ENCODE measurements at places on chromosomes 1 and 21.

DNA sequence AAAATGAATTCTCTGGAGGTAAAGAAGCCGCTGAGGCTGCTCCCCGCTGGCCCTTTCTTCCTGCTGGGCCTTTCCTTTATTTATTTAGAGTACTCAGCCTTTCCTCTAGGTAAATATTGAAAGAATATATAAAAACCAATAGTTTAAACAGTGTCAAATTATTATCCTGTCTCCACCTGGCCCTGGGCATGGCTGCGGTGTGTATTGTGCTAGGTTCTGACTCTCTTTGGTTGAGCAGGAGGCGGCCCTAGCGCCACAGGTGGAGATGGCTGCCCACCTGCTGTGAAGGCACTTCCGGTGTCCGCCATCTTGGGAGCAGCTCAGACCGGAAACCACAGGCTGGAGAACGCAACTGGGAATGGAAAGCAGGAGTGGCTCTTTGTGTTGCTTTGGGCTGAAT is 29.0 kb upstream of the CLDN14 start:
- no peak for DNase-seq

DNA sequence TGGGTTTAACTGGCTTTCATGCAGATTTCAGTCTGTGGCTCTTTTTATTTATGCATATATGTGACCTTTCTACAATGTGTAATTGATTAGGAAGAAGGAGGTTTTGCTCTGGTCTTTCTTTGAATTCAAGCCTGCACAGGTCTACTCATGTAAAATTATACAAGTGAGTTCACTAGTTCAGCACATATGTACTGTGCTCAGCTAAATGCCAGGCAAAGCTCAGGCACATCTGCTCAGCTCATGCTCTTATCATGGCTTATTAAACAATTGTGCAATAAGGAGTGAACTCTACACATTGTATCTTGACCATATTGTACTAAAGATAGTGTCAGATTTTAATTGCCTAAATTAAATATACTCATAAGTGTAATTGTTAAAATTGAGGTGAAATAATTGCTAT is 378.4 kb downstream of the ADGRL2 start:
- DNase-seq, result no peak

DNA sequence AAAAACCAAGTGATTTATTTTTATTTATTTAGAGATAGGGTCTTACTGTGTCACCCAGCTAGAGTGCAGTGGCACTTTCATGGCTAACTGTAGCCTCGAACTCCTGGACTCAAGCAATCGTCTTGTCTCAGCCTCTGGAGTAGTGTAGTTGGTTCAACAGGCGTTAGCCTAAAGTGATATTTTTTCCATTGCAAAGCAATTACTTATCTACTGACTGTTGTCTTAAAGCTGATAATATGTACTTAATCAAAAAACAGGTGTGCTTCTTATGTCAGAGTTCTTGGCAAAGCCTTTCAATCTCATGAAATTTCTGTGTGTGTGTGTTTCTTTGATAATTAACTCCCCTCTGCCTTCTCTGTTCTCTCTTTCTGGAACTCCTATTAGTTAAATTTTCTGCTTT is 62.4 kb upstream of the DUSP10 start:
- no peak for DNase-seq

DNA sequence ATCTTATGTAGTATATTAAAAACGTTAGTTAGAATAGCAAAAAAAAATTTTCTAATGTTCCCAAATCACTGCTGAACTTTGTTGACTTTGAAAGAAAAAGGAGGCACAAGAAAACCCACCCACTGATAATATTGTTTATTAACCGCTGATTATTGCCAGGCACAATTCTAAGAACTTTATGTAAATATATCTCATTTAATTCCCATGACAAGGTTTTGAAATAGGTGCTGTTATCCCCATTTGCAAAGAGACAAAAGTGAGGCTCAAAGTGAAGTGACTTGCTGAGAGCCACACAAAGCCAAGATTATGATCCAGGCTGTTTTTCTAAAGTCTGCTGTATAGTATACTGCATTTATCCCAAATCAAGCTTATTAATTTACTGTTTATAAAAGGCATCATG is 56.4 kb downstream of the SASS6 start:
- no peak for DNase-seq

DNA sequence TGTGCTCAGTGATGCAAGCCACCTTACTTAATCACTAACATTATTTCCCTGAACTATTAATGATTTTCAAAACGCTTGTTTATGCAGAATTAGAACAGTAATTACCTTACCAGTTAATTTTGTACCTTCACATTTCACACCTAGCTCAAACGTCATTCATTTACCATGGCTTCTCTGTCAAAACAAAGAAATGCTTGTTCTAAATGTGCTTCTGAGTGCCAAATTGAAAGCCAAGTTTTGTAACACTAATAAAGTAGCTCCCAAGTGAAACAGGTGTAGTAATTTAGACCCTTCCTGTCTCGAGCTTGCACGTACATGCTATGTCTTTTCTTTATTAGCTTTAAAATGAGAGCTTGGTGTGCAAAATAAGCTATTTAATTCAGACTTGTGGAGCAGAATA is 533.7 kb upstream of the PKN2 start:
- DNase-seq, result no peak

- peak; percentile 86 for DNase-seq
Measured at GRCh38 chr1:205255941-205256780, 28.4 kb downstream of the TMCC2 start.

DNA sequence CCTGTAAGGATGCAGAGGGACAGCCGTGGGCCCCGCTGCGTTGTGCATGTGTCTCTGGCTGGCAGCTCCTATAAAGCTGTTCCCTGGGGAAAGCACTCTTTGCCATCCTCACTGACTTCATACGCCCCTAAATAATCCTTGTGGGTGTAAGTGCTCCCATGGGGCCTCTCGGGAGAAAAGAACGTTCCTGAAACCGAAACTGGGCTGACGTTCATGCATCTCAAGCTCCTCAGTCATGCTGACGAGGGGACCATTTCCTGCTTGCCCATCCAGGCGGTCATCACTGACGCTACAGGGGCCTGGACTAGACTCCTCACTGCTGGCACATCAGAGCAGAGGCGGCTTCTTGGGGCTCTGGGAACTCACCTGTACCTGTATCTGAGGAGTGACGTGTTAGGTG is 73.1 kb upstream of the USP24 start:
- DNase-seq, result no peak

DNA sequence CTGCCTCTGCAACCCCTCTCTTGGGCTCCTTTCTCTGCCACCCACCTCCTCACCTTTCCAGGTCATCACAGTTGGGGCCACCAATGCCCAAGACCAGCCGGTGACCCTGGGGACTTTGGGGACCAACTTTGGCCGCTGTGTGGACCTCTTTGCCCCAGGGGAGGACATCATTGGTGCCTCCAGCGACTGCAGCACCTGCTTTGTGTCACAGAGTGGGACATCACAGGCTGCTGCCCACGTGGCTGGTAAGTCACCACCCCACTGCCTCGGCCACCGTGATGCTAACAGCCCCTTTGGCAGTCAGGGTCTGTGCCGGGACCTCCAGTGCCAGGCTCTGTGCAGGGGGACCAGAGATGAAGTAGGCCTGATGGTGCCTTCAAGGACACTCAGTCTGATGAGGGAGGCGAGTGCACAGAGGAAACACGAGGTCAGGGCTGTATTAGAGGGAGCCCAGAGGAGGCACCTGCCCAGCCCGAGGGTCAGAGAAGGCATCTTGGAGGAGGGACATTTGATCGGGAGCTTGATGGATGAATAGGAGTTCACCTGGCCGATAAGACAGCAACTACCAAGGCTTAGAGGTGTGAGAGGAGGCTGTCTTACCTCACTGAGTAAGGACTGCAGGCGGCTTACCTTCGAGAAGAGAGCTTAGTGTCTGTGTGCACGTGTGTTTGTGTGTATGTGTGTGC is 18.1 kb downstream of the PCSK9 start:
- no peak for DNase-seq

DNA sequence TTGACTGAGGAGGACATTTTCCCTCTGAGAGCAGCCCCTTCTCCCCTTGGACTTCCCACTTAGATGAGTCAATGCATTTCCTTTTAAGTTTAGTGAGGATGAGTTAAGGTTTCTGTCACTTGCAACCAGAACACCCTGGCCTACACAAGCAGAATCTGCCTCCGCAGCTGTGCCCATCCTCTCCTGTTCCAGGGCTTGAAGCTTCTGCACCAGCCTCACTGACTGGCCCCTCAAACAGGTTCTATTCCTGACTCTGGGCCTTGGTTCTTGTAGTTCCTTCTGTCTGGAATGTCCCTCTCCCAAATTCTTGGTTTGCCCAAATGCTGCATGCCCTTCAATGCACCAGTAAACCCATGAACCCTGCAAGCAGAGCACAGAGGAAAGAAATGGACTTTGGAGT is 394.4 kb downstream of the PTPRU start:
- no peak for DNase-seq

GRCh38 chr1:19372136-19372514 is 60.0 kb downstream of the SLC66A1 start:
- DNase-seq, result no peak

- no peak for DNase-seq
Measured at GRCh38 chr1:162930532-162930931, 69.6 kb upstream of the CCDC190 start.

DNA sequence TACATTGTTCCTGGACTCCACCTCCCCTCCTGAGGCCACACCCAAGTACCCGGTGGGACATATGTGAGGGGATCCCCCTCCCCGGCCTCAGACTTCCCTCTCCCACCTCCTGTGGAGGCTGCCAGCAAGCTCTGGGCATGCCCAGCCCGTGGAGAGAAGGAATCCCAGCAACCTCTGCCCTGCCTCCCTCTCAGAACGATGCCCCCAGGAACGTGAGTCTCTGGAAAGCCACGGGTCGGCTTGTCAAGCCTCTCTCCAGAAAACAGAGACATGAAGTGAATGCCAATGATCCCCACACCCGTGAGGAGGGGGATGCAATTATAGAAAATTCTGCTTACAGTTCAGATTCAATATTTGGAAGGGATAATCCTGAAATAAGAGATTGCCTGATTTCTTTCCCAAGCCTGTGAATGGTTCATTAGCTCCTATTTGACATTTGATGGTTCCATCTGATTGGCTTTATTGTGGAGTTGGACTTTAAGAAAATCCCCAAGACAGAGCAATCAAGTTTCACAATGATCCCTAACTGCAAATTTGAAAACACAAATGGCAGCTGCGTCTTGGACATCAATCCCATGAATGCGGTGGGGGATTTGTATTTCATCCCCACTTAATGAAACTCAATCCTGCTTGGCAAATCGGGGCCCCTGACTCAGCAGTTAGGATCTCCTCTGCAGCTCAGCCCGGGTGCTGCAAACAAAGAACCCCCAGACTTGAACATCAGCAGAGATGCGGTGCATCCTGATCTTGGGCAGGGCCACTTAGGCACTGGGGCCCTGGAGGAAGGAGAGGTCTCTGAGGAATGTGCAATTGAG is 9.1 kb upstream of the GUCA2B start:
- no peak for DNase-seq

- no peak for DNase-seq
Measured at GRCh38 chr1:1181938-1182410, 8.3 kb downstream of the TTLL10 start.

- peak; percentile 24 for DNase-seq
Measured at GRCh38 chr1:109241344-109241743, 8.0 kb upstream of the CELSR2 start.

- peak; percentile 68 for DNase-seq
Measured at GRCh38 chr1:59477286-59477685, 180.4 kb downstream of the FGGY start.

DNA sequence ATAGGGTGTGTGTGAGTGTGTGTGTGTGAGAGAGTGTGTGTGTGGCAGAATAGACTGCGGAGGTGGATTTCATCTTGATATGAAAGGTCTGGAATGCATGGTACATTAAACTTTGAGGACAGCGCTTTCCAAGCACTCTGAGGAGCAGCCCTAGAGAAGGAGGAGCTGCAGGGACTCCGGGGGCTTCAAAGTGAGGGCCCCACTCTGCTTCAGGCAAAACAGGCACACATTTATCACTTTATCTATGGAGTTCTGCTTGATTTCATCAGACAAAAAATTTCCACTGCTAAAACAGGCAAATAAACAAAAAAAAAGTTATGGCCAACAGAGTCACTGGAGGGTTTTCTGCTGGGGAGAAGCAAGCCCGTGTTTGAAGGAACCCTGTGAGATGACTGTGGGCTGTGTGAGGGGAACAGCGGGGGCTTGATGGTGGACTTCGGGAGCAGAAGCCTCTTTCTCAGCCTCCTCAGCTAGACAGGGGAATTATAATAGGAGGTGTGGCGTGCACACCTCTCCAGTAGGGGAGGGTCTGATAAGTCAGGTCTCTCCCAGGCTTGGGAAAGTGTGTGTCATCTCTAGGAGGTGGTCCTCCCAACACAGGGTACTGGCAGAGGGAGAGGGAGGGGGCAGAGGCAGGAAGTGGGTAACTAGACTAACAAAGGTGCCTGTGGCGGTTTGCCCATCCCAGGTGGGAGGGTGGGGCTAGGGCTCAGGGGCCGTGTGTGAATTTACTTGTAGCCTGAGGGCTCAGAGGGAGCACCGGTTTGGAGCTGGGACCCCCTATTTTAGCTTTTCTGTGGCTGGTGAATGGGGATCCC is 18.3 kb upstream of the HDAC1 start:
- DNase-seq, result peak; percentile 8

All from EH (cell line).